Retinal pigment epithelial cell (primary cell): ENCODE measurements at places on chromosomes 4 and X.
A peak's percentile ranks its signal among the peaks of the same experiment; 100 is the strongest.

DNA sequence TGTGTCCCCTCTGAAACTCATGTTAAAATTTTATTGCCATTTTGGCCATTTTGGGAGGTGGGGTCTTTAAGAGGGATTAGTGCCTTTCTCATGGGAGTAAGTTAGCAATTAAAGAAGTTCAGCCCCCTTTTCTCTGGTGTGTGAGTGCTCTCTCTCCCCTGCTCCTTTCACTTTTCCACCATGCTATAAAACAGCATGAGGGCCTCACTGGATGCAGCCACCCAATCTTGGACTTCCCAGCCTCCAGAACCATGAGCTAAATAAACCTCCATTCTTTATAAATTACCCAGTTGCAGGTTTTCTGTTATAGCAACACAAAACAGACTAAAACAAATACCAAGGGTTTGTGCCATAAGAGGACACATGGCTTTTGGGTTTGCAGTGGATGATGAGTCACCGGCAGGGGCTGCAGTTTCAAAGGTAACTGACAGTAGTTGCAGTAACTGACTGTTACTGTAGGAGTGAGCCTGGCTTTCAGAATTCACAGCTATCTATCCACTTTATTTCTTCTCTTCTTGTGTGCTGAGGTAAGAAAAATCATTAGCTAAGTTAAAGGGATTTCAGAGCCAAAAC, 121.5 kb downstream of the PPEF1 start:
- no peak for DNase-seq

DNA sequence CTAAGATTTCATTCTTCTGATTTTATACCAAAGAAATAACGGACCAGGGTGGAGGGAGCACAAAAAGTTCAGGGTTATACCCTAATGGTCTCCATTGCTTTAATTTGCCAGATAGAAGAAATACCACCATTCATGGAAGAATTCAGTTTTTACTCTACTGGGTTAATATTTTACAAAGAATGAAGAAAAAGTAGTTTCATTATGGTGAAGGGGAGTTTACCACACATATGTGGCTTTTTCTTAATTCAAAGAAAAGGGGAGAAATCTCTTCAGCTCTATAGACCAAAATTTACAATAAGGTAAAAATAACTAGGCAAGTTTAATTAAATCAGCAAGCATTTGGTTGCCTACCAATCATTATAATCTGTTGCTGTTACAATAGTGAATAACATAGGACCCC, 37.6 kb downstream of the CASK start:
- no peak for DNase-seq

GRCh38 chrX:12080265-12080664, 58.0 kb upstream of the FRMPD4 start:
- no peak for DNase-seq

GRCh38 chrX:130386408-130386808, 934 bp upstream of the GPR119 start:
- DNase-seq: no peak

DNA sequence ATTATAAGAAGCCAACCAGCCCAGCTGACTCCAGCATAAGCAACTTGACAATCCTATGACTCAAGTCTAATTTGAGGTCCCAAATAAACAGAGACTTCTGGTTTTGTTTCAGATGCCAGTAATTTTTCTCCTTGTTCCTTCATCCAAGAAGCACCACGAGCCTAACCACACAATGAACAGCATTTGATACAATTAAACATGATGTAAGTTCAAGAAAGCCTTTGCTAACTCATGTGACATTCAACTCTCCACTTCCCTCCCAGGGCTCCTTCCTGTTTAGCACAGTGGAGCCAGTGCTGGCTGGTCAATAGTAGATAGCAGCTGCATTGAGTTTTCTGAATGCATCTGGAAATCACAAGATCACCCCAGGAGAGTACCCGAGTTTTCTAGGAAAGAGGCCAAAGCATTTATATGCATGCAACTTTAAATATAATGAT, 206.3 kb downstream of the ARHGAP24 start:
- DNase-seq: peak; percentile 88

- DNase-seq: no peak
These were observed 9.4 kb downstream of the SUPT20HL1 start for GRCh38 chrX:24369816-24370215.

DNA sequence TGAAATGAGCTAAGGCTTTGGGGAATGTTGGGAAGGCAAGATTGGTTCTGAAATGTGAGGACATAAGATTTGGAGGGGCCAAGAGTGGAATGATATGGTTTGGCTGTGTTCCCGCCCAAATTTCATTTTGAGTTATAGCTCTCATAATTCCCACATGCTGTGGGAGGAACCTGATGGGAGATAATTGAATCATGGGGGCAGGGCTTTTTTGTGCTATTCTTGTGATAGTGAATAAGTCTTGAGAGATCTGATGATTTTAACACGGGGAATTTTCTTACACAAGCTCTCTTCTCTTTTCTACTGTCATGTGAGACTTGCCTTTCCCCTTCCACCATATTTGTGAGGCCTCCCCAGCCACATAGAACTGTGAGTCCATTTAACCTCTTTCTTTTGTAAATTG, 157.6 kb upstream of the C1QTNF7 start:
- DNase-seq: no peak

DNA sequence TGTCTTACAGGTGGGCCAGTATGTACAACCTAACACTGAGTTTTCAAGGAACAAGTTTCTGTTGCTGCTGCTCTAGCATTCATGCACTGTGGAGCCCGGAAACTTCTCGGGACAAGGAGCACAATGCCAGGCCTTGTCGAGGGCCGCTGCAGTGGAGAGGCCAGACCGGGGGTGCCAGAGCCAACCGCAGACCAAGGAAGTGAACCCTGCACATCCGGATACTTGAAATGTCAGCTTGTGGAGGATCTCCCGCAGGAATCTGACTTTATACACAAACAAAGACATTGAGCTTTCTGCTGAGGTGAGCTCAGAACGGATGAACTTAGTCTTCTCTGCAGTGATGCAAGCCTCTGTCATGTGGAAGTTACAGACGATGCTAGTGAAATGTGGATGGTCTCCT, 99.5 kb downstream of the ZNF827 start:
- DNase-seq: no peak

DNA sequence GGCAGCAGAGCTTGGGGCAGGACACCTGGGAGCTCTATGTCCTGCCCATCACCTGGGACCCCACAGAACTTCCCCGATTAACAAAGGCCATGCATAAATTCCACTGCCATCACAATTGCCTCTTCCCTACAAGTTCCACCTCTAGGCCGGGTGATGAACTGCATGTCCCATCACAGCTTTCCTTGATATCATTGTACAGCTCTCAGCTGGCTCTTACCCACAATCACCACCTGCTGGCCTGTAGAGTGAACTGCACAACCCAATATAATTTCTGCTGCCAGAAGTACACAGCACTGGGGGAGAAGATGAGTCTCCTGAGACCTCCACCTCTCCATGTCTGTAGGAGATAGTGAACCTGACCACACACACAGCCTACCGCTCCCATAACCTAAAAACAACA, 285.0 kb upstream of the AADAT start:
- DNase-seq: no peak

DNA sequence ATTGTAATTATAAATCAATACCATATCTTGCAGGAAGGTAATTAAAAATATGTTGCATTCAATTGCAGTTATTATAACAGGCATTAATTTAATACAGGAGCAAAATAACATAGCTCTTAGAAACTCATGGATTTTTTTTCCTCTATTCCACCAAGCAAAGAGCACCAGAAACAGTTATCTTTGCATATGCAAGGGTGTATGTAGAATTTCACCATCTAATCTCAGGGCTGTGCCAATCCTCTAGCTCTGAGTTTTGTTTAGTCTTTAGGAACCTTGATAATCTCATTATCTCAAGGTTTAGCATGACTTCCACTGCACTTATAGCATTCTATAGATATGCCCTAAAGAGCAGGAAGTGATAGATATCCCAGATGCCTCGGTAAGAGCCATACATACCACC, 197.5 kb downstream of the VEGFC start:
- no peak for DNase-seq
